ENCODE measurements at places on chromosomes 1 and 21.
A peak's percentile ranks its signal among the peaks of the same experiment; 100 is the strongest.

- no peak for DNase-seq
Observed at GRCh38 chr1:183769956-183770815, 34.7 kb upstream of the RGL1 start.

DNA sequence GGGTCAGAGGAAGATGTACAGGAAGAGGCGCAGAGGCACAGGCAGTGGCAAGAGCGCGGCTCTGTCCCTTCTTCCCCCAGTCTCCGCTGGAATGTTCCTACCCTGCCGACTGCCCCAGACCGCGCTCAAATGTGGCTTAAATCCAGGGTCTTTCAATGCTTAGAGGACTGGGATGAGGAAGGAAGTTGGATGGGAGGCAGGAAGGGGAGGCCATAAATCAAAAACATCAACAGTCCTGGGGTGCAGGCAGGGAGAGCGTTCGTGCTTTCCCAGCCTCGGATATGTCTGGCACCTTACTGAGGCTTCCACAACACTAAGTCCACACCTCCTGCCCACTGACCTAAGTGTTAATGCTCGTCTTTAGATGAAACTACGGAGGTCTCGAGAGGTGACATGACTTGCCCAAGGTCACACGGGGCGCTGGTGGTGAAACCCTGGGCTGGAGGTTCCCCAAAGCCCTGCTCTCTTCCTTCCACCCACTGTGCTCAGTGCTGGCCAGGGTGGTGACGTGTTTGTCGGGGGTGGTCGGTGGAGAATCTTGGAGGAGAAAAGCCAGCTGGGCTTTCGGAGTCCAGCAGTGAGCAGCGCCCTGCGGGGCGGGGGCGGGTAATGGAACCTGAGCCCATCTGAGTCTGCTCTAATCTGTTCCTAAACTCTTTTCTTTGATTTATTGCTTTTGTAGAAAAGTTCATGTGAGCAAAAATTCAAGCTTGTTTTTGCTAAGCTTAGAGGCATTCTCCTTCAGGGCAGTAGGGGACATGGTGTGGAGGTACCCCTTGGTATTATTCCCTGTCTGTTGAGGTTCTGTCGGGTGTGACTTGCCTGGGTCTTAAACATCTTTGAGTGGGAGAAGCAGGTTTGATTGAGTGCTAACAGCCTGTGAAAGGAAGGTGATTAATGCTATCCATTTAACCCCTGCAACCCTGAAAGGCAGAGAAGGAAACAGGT, 708 bp downstream of the CDA start:
- peak; percentile 62 for DNase-seq

- DNase-seq = no peak
Observed at GRCh38 chr1:234520908-234521817, 42.2 kb upstream of the TARBP1 start.

DNA sequence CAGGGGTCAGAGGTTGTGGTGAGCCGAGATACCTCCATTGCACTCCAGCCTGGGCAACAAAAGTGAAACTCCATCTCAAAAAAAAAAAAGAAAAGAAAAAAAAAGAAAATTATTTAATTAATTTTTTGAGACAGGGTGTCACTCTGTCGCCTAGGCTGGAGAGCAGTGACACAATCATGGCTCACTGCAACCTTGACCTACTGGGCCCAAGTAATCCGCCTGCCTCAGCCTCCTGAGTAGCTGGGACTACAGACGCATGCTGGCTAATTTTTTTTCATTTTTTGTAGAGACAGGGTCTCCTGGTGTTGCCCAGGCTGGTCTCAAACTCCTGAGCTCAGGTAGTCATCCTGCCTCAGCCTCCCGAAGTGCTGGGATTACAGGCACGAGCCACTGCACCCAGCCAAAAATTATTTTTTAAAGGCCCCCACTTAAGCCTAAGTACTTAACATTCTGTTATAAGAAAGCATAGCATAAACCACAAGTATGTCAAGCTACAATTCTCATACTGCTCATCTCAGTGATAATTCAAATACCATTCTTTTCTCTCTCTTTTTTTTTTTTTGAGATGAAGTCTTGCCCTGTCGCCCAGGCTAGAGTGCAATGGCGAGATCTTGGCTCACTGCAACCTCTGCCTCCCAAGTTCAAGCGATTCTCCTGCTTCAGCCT, 19.9 kb downstream of the NUCKS1 start:
- no peak for DNase-seq

DNA sequence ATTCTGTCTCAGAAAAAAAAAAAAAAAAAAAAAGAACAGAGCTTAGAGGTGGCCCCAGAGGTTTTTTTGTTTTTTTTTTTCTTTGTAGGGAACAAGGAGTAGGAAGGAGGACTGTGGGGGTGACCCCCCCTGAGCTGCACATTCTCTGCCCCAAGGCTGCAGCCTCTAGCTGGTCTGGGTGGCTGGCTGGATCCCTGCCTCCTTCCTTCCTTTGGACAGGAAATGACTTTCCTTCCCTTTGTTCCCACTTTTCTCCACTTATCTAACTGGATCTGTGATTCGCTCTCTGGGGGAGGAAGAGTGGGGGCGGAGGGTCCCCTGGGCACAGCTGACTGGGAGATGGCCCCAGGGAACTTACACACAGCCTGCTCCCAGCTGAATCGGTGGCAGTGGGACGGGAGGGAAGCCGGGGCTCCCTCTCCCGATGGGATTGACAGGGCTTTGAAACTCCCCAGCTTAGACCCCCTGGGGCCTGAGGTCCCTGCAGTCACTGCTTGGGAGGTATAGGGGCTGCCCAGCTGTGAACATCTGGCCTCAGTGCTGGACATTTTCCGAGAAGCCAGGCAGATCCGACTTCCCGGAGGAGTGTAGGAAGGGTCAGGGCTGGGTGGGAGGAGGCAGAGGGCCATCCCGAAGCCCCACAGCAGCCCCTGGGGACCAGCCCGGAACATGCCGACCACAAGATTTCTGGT, 2.1 kb downstream of the FBLIM1 start:
- no peak for DNase-seq

DNA sequence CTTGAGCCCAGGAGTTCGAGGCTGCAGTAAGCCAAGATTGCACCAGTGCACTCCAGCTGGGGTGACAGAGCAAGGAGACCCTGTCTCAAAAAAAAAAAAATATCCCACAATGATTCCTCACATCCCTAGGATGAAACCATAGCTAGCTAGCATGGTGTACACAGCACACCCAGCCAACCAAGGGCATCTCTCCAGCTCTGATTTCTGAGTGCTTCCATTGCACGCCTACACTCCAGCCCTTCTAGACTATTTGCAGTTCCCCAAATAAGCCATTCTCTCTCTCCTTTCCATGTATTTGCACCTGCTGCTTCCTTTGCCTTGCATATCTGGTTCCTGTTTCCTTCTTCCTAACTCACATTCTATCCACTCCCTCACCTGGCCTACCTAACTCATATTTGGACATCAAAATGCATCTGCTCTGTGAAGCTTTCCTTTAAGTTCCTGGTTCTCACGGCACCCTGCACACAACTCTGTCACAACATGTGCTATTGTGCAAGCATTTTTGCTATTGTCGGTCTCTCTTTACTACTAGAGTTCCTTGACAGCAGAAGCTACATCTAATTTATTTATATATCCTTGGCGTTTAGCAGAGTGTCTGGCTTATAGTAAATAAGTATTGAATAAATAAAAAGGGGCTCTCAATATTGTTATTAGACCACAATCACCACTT, 2.4 kb upstream of the ELAPOR1 start:
- no peak for DNase-seq

- DNase-seq = no peak
Observed at GRCh38 chr1:169585181-169585580, 1.1 kb downstream of the F5 start.

Measured in NK-92 treated with Interleukin-12 subunit alpha and Interleukin-12 subunit beta, amount 100 ng/mL, for 24 hours (cell line).